ENCODE measurements at places on chromosomes 1 and 21.

GRCh38 chr1:175192630-175193526 is at the start of gene KIAA0040:
KIAA0040 (minus strand) TSS chr1:175192776; CDS start chr1:175161013, 31,763 bp downstream.
- peak; percentile 83 for DNase-seq

DNA sequence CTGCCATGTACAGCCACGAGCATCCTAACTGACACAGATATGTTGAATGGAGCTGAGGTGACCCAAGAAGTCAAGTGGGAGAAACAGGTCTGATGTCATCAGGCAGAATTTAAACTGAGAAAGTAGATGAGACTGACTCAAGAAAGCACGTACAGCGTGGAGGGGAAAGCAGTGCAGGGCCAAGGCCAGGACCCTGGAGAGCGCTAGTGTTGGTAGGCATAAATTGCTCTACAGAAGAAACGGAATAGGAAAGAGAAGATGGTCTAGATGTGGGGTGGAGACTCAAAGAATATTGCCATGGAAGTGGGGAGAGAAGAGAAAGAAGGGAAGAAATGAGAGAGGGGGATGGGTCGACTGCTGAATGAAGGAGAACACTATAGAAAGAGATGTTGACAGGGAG is 45.3 kb upstream of the GJB5 start:
- no peak for DNase-seq

DNA sequence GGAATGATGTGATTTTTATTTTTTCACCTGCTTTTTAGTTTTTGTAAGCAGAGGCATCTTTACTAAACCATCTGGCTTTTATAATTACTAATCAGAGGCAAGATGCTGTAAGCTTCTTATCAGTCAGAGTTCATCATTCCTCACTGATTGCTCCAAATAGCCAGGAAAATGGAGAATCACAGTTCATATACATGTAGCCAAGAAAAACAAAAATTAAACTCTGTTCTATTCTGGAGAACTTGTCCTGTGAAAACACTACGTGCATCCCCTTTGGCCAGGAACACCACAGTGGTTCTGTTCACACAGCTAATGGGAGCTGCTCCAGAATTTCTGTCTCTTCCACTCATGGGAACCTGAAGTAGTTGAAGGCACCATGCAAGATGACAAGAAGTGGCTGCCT is 725.5 kb upstream of the CHRM3 start:
- DNase-seq = no peak

- no peak for DNase-seq
Measured at GRCh38 chr1:159700312-159700711, 14.1 kb downstream of the CRP start.

DNA sequence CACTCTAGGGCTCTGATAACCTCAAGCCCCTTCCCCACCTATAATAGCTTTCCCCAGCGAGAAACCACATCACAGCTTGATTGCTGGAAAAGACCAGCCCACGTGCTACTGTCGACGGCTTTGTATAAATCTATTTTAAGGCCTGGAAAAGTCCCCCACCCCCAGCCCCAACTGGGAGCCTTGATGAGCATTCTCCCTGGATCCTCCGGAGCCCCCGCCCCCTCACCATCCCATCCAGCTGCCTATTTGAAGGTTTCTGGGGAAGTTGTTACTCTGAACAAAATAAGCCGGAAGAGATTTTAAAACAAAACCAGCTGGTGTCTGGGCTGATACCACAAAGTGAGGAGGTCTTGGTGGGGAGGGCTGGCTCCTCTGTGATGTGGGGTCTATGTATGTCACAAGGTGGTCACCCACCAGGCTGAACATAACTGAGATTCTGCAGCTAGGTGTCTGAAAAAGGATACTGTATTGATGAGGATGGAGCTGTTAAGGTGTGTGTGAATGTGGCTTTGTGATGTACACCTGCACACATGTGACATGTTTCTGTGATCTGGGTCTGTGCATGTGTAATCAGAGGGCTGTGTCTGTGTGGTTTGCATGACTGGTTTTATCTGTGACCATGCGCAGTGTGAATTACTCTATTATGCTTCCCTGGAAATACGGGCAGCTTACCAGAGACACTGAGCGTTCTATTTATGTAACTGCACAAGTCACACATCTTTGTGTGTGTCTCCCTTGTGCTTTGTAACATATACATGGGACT is 25.0 kb downstream of the RIMS3 start:
- DNase-seq = no peak

DNA sequence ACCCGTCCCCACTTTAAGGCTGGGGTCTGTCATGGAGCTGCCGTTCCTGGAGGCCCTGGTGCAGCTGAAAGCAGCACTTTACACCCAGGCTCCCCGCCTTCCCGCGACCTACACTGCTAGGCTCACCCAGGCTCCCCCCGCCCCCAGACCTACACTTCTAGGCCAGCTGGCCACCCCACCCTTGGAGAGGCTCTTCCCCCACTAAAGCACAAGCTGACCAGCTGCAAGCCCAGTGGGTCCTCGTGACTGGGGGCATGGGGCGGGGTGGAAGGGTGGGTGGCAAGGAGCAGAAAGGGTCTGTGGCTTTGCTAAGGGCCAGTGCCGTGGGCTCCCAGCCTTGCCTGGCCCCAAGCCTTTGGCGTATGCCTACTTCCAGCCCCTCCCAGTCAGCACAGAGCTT is 9.7 kb upstream of the ARHGEF16 start:
- DNase-seq = no peak

- no peak for DNase-seq
Measured at GRCh38 chr1:97563926-97564325, 356.9 kb downstream of the DPYD start.

Data from right atrium auricular region (tissue), 2 donors.